ENCODE measurements at places on chromosomes 1 and 21.

DNA sequence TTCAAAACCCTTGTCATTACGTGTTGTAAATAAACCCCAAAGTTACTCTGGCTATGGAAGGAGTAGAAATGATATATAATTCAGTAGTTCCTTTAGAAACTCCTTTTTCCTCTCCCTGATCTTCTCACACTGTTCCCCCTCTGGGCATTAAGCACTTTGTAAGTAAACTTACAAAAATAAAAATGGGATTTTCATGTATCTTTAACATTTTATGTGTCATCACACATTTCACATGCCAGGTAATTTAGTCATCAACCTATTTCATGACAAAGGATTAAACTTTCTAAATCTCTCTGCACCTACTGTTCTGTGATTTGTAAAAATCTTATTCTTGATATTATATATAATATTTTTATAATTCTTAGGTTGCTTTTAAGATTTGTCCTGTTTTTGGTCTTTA, 176.9 kb downstream of the NEK7 start:
- no peak for DNase-seq

DNA sequence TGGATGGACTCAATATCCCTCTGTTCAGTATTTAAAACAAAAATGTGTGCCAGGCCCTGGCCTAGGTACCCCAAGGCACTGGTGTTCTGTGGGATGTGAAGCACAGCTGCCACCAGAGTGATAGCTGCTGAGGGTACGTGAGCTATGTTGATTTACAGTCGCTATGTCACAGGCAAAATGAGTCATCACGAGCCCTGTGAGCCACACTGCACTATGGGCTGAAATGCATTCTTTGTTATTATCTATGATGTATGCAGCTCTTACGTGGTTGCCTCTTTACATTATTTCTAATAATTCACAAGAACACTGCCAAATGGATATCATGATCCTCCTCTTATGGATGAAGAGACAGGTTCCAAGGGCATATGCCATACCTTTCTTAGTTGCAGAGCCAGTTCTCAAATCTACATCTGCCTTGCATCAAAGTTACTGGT, 2.1 kb downstream of the TEX38 start:
- DNase-seq: no peak

DNA sequence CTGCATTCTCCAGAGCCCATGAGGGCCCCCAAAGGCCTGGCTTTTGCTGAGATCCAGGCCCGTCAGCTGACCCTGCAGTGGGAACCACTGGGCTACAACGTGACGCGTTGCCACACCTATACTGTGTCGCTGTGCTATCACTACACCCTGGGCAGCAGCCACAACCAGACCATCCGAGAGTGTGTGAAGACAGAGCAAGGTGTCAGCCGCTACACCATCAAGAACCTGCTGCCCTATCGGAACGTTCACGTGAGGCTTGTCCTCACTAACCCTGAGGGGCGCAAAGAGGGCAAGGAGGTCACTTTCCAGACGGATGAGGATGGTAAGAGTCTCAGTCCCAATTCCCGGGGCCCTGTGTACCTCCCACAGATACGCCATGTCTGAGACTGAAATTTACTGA, 39.1 kb downstream of the PTPRU start:
- no peak for DNase-seq

GRCh38 chr1:209398313-209398991, 185.1 kb upstream of the CAMK1G start:
- DNase-seq: no peak

DNA sequence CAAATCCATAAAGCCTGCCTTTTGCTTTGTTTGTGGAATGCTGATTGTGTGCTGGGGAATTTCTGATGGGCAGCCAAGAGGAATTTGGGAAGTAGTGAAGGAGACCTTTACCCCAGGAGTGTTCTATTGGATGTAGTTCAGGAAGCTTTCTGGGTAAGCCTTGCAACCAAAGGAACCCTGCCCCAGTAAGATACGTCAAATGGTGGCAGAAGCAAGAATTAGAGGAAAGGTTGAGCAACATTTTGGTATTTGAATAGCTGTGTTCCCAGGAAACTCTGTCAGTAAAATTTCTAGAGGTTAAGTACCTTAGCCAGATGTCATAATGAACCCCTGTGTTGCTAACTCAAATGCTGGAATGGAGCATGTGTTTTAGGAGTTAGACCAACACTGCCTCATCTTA, 6.4 kb downstream of the MGST3 start:
- no peak for DNase-seq

- peak; percentile 68 for DNase-seq
Observed at GRCh38 chr1:22452481-22452957, 868 bp downstream of the ZBTB40 start.

- no peak for DNase-seq
Observed at GRCh38 chr1:43152866-43153265, 19.2 kb downstream of the EBNA1BP2 start.

GRCh38 chr1:163295949-163296348, 25.8 kb upstream of the NUF2 start:
- DNase-seq: no peak

DNA sequence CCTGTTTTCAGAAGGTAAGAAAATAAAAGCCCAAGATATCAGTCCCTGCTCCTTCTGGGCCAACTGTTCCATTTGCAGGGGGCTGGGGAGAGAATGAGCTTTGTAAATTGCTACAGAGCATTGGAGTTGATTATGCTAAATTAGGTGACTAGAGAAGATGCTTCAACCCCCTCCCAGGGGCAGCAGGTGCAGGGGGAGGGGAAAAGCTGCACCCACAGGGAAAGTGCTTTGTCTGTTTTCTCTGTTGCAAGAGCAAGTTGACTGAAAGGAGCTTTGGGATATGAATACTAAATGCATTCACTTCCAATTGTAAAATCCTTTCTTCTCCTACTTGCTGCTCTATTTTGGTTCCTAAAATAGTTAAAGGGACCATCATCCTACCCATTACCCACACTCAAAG, 16.5 kb upstream of the PIGM start:
- DNase-seq: no peak

DNA sequence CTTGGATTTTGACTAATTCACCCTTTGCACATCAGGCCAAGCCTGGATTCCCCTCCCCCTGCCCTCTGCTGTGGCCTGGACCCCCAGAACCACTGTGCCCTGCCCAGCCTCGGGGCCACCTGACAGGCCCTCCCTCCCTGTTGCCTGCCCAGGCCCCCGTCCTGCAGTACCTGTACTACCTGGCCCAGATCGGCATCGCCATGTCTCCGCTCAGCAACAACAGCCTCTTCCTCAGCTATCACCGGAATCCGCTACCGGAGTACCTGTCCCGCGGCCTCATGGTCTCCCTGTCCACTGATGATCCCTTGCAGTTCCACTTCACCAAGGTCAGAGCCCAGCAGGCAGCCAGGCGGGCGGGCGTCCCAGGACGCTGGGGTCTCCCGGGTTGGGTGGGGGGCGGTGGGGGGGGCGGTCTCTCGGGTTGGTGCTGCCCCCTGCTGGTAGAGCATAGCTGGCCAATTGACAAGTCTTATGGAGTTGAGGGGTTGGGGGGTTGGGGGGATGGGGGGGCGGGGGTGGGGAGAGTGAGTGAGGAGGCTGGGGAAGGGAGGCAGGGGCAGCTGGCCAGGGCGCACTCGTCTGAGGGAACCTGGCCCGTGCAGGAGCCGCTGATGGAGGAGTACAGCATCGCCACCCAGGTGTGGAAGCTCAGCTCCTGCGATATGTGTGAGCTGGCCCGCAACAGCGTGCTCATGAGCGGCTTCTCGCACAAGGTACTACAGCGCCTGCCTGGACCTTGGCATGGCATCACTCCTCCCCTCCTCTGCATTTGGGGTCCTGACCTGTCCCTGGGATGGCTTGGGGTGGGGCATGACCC, 10.7 kb downstream of the AMPD2 start:
- DNase-seq: no peak

- DNase-seq: no peak
Observed at GRCh38 chr1:28249866-28250295, 9.4 kb upstream of the SESN2 start.

DNA sequence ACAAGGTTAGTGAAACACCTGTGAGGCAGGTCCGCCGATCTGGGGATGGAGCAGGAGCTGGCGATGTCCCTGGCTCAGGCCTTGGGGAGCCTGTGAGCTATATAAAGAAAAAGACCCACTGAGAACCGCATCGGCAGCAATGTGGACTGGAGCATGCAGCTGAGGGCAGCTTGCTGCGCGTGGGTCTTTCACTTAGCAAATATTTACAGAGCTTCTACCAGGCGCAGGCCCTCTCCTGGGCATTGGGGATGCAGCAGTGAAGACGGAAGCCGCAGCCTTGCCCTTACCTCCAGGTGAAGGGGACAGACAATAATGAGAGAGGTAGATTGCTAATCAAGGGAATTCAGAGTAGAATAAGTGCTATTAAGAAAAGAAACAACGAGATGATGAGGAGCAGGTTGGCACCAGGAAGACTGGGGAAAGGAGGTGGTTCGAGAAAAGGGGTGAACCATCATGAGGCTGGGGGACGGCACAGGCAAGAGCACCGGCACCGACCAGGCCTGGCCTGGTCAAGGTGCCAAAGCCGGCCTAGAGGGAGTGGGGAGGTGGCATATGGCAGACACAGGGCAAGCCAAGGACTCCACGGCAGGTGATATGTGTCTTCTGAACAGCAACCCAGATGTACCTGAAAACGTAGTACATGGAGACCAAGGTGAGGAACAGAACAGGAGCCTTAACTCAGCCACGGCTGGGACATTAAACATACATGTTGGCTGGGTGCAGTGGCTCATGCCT, 60.7 kb upstream of the PAX7 start:
- DNase-seq: no peak

GRCh38 chr1:24793447-24794129, 48.3 kb downstream of the CLIC4 start:
- no peak for DNase-seq

GRCh38 chr1:8230292-8230621, 87.7 kb upstream of the SLC45A1 start:
- DNase-seq: no peak

DNA sequence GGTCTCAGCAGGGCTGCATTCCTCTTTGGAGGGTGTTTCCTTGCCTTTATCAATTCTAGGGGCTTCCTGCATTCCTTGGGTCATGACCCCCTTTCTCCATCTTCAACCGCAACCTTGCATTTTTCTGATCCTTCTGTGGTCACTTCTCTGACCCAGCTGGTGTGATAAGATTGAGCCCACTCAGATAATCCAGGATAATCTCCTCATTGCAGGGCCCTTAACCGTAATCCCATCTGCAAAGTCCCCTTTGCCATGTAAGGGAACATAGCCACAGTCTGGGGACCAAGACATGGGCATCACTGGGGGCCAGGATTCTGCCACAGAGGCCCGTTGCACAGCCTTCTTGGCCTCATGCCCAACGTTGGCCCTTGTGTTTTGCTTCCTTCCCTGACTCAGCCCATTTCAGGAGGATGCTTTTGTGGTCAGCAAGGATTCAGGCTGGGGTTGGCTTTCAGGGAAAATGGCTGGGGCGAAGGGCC, 35.0 kb upstream of the IL19 start:
- DNase-seq: no peak

DNA sequence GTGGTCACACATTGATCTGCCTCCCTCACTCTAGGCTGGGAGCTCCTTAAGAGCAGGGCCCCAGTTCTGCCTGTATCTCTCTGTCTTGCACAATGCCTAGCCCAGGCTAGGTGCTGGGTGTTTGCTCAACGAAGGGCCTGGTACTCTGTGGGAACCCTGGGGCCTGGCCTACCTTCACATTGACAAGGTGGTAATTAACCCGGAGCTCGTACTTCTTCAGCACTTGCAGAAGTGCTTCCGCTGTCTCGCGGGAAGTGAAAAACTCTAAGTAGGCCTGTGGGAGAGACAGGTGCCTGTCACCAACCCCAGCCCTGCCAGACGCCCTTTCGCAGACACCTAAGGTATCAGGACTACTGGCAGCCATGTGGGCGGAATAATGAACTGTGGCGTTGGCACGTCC, 13.7 kb downstream of the MTHFR start:
- no peak for DNase-seq

DNA sequence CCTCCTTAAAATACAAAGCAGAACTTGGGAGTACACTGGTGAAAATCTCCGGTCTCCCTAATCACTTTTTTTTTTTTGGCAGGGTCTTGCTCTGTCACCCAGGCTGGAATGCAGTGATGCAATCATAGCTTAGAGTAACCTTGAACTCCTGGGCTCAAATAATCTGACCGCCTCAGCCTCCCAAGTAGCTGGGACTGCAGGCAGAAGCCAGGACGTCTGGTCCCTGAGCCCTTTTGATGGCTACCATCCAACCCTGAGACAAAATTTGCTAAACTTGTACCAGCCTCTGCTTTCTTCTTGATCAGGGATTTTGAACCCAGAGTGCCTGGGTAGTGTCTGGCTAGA, 4.1 kb downstream of the L1TD1 start:
- DNase-seq: no peak

DNA sequence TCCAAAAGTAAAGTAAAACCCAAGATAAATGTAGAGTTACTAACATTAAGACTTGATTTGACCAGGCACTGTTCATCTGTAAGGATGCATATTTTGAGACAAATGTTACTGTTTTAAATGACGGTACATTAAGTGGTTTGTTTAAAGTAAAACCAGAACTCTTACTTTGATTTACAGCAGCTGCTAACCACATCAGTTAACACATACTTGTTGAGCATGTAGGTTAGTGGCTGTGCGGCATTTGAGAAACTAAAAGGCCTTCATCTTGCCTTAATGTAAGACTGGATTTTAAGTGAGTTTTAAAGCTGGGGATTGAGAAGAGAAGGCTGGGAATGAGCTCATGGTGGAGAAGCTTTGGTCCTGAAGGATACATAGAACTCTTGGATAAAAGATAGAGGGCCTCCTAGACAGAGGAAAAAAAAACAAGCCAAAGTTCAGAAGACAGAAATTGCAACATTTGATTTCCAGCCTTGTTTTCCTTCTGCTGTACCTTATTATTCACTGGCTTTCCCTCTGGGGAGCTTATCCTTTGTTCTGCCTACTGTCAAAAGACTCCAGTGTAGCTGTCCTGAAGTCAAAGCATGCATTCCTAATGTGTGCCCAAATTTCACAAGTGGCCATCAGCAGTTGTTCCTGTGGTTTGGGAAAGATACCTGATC, 66.6 kb downstream of the MTR start:
- no peak for DNase-seq

DNA sequence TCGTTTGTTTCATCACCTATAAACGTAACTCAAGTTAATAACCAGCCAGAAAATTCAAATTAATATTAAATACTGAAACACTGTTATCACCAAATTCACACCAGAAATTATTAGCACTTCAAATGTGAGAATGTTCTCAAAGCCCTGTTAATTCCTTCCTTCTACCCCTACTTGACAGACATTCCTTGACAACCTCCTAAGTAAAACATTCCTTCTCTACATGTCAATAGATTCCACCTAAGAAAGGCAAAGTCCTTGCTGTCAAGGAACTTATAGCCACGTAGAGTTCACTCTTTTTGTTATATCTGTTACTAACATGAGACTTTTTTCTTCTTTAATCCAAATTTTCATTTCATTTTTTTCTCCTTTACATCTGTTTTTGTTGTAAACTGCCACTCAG, 441.5 kb downstream of the SMYD3 start:
- DNase-seq: no peak

DNA sequence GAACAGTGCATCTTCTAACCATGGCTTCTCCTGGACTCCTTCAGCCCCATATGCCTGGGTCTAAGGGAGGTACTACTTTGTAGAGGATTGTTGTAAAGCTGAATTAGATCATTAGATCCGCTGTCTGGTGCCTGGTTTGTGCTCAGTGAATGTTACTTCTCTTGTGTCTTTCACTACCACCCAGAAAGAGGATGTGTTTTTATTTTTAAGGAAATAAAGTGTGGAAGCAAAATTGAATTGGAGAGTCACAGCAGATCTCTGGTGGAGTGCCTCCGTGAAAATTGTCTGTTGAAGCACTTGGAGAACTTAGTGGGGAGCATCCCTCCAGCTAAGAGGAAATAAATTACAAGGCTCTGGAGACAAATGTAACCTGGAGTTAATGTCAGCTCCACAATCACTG, 101.8 kb upstream of the ARTN start:
- no peak for DNase-seq
